ENCODE measurements at places on chromosomes 3 and 15.

DNA sequence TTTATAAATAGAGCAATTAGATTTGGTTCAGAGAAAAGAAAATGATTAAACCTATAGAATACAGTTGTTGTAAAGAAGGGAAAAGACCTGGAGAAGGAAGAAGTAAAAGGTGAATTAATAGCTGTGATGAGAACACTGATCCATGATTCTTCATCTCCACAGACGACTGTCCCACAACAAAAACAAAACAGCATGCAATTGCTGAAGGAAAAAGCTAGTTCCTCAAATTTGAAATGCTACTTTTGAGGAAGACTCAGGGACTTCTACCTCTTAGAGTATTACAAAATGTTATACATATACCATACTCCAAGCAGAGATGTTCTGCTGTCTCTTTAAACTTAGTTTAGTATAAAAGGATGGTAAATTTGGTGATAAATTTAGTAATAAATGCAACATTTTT, 21.5 kb downstream of the ALCAM start:
- DNase-seq, result no peak

DNA sequence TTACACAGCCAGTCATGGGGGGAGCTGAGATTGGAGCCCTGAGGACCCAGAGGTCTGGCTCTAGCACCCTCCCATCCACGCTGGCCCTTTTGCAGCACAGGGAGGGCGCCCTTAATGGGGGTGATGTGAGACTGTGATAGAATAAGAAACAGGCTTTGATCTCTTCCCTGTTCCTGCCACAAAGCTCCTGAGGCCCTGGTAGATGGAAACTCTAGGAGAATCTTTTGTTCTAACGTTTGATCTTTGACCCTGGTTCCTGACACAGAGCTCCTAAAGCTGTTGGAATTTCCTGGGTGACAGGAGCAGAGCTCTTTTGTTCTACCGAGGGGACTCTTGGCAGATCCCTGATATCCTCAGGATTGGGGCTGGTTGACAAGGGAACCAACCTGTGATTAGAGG, 1.2 kb upstream of the UROC1 start:
- DNase-seq, result no peak

GRCh38 chr3:120983321-120983665, 75.3 kb downstream of the STXBP5L start:
- no peak for DNase-seq

- DNase-seq, result no peak
Measured at GRCh38 chr3:3806856-3807255, 7.6 kb downstream of the LRRN1 start.

GRCh38 chr15:52278636-52279367, 16.8 kb downstream of the MYO5C start:
- no peak for DNase-seq

- no peak for DNase-seq
Measured at GRCh38 chr3:138463724-138464490, 29.5 kb downstream of the ESYT3 start.

GRCh38 chr3:85258326-85258725, 299.5 kb downstream of the CADM2 start:
- DNase-seq, result no peak

GRCh38 chr3:124007186-124007585, 15.3 kb upstream of the ROPN1 start:
- no peak for DNase-seq
